BJ (cell line): ENCODE measurements at places on chromosomes 1 and 21. TPM values are rescaled to one million over a fixed set of nuclear protein-coding genes. Genes with fewer than 3 reads are reported as not detected.

DNA sequence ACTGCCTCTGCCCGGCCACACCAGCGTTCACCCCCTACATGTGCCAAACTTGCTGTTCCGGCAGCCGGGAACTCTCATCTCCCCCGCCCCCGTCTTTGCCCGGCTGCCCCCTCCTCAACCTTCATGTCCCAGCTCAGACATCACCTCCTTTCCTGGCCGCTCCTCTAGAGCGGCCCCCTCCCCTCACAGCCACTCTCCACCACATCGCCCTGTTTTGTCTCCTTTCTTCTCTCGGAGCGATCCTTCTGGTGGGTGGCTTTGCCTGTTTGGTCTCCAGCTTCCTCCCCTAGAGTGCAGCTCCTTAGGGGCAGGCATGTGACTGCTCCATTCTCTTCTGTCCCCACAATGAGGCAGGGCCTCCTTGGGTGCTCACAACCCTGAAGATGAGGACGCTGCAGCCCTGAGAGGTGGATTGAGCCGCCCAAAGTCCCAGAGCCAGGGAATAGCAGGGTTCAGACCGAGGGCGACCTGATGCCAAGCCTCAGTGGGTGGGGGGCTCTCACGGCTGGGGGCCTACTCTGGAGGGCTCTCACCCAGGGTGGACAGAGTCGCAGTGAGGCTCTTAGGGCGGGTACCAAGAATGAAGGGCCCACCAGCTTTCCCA, 44.9 kb upstream of the ECE1 start:
- DNase-seq = no peak

- DNase-seq = no peak
Observed at GRCh38 chr21:41715649-41716281, 51.1 kb downstream of the RIPK4 start.

DNA sequence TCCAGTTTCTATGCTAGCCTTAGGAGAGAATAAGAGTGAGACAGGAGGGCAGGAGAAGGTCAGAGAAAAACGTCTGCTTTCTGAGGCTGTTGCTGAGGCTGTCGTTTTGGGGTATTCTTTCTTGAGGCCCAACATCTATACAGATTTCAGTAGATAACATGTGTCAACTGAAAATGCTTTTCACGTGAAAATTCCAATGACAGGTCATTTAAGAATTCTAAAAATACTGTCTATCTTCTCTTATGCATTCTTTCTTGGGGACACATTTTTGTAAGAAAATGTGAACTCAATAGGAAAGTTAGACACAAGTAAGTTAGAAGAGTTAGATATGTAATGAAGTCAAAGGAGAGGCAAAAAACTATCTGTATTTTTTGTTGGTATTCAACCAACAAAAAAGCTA, 150.8 kb downstream of the TGFB2 start:
- DNase-seq = no peak

- DNase-seq = no peak
Observed at GRCh38 chr1:178885869-178886268, 15.0 kb upstream of the ANGPTL1 start.

- DNase-seq = no peak
Observed at GRCh38 chr1:95396557-95396956, 162.5 kb downstream of the RWDD3 start.

DNA sequence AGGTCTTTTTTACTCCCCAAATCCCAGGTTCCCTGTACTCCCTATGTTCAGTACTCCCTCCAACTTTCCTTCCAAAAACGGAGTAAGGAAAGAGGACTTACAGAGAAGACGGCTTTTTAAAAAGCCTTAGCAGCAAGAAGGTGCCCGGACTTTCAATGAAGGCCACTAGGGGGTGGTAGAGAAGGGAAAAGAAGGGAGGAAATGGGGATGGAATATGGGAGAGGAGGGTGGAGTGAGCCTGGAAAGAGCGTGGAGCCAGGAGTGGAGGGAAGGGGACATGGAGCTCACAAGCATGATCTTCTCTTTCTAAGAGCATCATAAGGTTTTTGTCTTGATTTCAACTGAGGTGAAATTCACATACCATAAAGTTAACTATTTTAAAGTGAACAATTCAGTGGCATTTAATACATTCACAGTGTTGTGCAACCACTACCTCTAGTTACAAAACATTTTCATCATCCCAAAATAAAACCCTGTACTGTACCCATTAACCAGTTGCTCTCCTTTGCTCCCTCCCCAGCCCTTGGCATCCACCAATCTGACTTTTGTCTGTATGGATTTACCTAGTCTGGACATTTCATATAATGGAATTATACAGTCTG, 129.9 kb downstream of the ZNF281 start:
- DNase-seq = no peak

- no peak for DNase-seq
Observed at GRCh38 chr1:188429386-188429785, 1600.6 kb downstream of the PLA2G4A start.

DNA sequence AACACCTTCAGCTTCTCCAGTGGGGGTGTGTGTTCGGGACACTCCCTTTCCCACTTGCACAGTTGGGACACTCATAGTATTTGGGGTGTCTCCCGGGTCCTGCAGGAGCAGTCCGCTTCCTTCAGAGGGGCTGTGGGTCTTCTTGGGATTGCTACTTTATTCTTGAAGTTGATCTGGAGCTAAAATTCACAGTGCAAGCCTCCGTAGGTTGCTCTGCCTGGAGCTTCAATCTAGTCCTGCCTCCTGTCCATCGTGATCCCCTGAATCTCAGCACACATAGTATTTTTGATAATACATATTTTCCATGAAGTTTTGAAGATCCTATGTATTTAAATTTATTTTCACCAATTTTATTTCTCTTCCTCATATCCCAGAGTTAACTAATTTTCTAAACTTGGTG, 902.1 kb downstream of the LTN1 start:
- no peak for DNase-seq

DNA sequence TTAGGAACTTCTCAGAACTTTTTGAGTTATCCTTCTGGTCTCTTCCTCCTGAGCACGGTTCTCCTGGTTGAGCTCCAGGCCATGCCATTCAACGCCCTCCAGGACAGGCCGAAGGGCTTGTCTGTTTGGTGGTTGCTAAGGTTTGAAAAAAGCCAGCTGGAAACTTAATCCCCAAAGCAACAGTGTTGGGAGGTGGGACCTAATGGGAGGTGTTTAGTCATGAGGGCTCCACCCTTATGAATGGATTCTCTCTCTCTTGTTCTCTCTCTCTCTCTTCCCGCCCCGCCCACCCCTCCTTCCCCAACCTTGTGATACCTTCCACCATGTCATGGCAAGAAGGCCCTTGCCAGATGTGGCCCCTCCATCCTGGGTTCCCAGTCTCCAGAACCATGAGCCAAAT, 829 bp downstream of the KCNE1 start:
- no peak for DNase-seq

- DNase-seq = no peak
Observed at GRCh38 chr1:227333423-227333822, 15.1 kb upstream of the CDC42BPA start.

DNA sequence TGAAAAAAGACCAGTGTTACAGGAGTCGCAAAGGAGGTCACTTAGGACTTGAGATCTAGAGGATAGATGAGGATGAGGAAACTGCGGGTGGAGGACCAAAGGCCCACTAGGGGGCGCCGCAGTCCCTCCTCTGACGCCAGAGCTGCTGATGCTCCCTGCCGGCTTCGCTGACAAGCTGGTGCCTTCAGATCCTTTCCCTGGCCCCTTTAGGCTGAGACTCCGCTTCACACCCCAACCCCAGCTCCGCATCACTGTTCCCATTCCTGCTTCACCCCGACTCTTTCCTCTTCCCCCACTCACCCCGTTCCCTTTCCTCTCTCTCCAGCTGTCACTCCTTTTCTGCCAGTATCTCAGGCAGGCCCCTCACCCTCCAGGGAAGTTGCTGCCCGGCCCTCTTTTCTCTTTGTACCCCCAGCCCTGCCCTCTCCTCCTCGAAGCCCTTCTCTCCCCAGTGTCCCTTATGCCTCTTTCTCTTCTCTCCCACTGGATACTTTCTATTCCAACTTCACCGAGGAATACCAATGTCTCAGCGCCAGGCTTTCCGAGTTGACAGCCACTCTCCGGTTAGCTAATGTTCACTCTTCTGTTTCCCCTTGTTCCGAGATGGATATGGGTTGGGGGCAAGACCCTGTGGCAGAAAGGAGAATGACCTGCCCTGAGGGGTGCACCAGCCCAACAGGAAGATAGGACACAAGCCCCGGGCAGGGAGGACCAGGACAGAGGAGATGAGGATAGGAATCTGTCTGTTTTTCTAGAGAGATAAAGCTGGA, 4.5 kb downstream of the KCNJ9 start:
- DNase-seq = no peak

DNA sequence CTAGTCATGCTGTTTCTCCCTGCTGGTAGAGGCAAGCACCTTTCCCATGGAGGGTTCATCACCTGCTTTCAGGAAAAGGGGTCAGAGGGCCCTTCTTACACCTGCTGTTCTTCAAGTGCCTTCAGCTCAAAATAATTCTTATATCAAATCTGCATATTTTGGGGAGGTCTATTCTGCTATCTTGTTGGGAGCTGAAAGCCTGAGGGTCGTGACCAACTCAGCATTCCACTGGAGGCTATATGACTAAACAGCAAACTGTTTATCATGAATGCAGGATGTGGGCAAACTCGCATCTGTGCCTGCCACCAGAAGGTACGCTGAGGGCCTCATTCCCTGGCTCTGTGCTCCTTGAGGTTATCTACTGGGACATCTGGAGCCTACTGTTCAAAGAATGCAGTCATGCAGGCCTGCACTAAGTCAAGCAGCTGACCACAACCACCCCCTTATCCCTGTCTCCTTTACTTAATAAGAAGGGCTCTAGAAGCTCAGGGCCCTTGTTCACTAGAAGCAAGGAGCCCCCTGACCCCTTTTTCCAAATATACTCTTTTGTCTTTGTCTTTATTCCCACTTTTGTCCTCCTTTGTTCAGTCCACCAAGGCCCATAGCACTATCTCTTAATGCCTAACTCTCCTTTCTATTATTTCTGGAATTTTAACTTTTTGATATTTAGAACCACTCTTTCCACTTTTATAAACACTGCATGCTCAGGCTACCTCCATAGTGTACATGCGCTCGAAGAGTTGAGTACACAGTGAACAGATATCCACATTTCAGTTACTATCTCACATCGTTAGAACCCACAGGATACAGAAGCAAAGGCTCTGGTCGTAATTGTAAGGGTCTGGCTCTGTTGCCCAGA, 4.5 kb upstream of the TRIM17 start:
- DNase-seq = no peak

DNA sequence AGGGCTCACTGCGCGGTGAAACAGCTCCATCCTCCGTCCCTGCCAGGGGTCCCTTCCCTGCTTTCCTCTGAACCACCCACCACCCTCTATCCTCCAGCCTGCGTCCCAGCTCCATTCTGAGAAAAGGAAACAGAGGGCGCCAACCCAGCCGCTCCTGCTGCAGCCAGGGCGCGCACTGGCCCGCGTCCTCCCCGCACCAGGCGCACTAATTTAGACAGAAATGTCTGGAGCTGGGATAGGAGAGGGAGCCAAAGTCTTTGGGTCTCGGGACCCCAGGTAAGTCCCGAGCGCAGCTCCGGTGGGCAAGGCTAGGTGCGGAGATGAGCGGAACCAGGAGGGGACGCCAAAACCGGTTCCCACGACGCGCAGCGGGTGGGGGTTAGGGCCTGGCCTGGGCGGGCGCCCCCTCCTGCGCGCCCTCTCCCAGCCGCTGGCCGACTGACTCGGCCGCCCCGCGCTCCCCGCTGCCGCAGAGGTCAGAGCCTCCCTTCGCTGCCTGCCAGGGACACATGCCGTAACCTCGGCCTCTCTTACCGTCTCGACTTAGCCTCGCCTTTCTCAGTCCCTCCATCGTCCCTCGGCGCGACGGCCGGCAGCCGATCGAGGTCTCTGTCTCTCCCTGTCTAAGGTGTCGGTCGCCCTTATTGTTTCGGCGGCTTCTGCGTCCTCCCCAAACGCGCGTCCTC, 2.0 kb downstream of the CAMK2N1 start:
- DNase-seq = no peak

DNA sequence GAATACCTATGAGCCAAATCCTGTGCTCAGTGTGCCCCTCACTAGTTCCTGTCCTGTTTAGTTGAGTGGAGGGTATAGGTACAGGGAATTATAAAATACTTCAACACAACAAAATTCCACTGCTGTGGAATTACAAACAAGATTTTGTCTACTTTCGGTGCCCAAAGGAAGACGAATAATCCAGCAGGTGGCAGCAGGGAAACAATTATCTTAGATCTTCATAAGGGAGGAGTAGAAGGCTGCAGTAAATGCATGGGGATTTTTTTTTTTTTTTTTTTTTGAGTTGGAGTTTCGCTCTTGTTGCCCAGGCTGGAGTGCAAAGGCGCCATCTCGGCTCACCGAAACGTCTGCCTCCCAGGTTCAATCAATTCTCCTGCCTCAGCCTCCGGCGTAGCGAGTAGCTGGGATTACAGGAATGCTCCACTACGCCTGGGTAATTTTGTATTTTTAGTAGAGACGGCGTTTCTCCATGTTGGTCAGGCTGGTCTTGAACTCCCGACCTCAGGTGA, 2.0 kb upstream of the PIP5K1A start:
- DNase-seq = peak; percentile 62

DNA sequence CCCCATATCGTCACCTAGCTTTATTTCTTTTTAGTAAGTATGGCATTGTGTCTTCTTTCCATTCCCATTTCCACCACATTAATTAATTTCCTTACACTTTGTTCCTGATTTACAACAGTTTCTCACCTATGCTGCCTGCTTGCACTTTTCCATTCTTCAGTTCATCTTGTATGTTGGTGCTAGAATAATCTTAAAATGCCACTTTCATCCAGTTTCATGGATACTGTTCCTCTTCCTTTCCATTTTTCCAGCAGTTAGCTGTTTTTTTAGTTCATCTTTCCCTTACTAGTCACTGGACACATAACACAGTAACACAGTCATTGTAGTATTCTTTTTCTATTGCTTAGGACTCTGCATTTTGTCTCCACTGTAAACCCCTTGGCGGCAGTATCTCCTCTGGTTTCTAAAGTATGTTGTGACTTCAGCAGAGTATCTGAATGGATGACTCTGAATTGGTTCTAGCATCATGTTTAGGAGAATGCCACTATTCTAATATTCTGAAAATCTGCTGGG, 2.1 kb downstream of the CDC7 start:
- no peak for DNase-seq

- DNase-seq = no peak
Observed at GRCh38 chr1:169860187-169860586, 33.5 kb downstream of the SCYL3 start.

- no peak for DNase-seq
Observed at GRCh38 chr1:89719502-89720306, 86.8 kb downstream of the LRRC8C start.

- DNase-seq = no peak
Observed at GRCh38 chr1:110870721-110871388, 2.1 kb upstream of the CD53 start.

OR2T29 gene
- not detected in 2 replicates for polyA plus RNA-seq

ARHGAP29 gene
- 21.5 and 40.4 TPM in 2 replicates for polyA plus RNA-seq

DMBX1 gene
- not detected in 2 replicates for polyA plus RNA-seq

A3GALT2 gene
- polyA plus RNA-seq = not detected in 2 replicates

C1QC gene
- polyA plus RNA-seq = not detected in 2 replicates

PLA2G2D gene
- not detected in 2 replicates for polyA plus RNA-seq

EVA1C gene
- 9.6 and 12.2 TPM in 2 replicates for polyA plus RNA-seq

KLHDC7A gene
- not detected in 2 replicates for polyA plus RNA-seq

ADGRL2 gene
- polyA plus RNA-seq = 18.1 and 24.2 TPM in 2 replicates
